CD4-positive, alpha-beta T cell treated with Interleukin-4 for 1 hour (primary cell): ENCODE measurements at places on chromosomes 16 and 17.
A peak's percentile ranks its signal among the peaks of the same experiment; 100 is the strongest.

GRCh38 chr17:4908301-4908700, 5.4 kb upstream of the CHRNE start:
- DNase-seq = no peak

DNA sequence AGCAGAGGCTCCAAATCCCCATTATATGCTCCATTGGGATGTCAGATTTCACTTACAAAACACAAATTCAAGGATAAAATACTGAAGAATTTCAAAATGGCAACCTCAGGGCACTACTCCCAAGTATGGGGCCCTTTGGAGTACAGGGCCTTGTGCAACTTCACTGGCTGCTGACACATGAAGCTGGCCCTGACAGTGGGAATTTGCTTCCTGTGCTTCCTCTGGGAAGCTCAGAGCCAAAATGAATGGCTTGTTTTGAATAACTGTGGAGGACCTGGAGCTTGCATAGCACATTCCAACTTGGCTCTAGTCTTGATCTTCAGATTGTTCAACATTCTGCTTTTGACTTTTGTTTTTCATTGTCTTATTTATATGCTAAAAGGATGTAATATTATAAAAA, 52.3 kb upstream of the HNF1B start:
- DNase-seq = no peak

GRCh38 chr17:17144916-17145665, 61.0 kb downstream of the PLD6 start:
- no peak for DNase-seq

GRCh38 chr17:15513058-15513791, 45.8 kb upstream of the CDRT4 start:
- no peak for DNase-seq

GRCh38 chr17:284676-285355, 67.8 kb downstream of the RPH3AL start:
- no peak for DNase-seq

GRCh38 chr17:13967416-13967815, 101.9 kb upstream of the COX10 start:
- DNase-seq = no peak

- DNase-seq = peak; percentile 19
Measured at GRCh38 chr16:2841606-2842339, 11.7 kb downstream of the ZG16B start.

DNA sequence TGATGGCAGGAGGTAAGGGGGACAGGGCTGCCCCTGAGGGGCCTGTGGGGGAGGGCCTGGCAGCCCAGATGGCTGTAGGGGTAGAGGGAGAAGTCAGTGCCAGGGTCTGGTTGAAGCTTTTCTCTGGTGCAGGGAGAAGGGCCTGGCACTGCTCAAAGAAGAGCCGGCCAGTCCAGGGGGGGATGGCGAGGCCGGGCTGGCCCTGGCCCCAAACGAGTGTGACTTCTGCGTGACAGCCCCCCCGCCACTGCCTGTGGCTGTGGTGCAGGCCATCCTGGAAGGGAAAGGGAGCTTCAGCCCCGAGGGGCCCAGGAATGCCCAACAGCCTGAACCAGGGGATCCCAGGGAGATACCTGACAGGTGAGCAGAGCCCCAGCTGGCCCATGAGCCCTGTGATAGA, 2.8 kb upstream of the NOL3 start:
- no peak for DNase-seq

DNA sequence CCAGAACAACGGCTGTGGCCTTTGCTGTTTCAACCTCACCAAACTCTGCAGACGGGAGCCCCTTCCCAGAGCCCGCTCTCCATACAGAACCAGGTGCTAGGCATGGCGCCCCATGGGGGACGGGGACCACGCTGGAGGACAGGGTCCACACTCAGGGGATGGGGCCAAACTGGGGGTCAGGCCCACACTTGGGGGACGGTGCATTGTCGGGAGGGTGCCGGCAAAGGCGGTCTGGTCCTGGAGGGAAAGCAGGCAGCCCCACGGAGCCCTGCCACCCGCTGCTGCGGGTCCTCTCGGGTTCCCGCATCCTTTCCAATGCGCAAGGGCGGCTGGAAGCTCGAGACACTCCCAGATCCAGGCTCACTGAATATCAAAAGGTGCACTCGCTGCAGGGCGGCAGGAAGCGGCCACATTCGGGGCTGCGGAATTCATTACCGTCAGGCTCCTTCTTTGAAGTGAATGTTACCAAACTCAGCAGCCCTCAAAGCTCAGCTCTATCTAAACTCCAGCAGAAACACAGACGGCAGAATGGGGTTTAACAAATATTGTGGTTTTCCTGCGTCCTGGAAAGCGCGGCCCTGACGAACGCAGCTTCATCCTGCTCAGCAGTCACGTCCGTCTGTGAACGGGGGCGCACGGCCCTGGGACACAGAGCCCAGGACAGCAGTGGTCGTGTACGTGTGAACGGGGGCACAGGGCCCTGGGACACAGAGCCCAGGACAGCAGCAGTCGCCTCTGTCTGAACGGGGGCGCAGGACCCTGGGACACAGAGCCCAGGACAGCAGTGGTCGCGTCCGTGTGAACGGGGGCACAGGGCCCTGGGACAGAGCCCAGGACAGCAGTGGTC, 41.3 kb downstream of the LMF1 start:
- DNase-seq = no peak

DNA sequence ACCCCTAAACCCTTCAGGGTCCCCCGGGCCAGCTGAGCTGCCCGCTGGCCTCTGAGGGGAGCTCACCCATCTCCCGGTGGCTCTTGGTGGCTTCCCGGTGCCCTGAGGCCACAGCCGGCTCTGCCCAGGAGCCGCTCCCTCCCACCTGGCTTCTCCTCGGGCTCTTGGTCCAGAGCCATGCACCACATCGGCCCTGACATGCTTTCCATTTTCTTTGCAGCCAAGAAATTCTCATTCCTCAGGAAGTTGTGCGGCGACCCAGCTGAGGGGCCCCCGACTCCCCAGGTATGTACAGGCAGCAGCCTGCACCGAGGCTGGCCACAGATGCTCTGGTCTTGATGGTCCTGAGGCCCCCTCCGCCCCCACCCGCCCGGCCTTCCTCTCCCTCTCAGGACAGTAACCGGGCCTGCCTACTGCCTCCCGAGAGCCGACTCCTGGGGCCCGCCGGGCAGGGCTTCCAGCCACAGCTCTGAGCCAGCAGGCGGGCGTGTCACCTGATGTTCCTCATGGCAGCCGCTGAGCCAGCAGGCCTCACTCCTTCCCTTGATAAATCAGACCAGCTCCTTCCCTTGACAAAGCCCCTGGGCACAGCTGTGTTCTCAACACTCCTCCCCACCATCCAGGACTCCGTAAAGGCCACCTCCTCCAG, 28.4 kb upstream of the ZFPM1 start:
- DNase-seq = no peak

GRCh38 chr17:29469276-29469675, 79.1 kb downstream of the TAOK1 start:
- DNase-seq = no peak

- no peak for DNase-seq
Measured at GRCh38 chr17:15981208-15981607, 18.3 kb downstream of the ZSWIM7 start.

- DNase-seq = no peak
Measured at GRCh38 chr16:21524068-21524751, 75.2 kb upstream of the METTL9 start.
